ENCODE measurements at places on chromosomes 4 and X. TPM values are rescaled to one million over a fixed set of nuclear protein-coding genes. Genes with fewer than 3 reads are reported as not detected.

Gene CLDN34
- 0.30 TPM for polyA plus RNA-seq

Gene GAGE13
- polyA plus RNA-seq = not detected

DNA sequence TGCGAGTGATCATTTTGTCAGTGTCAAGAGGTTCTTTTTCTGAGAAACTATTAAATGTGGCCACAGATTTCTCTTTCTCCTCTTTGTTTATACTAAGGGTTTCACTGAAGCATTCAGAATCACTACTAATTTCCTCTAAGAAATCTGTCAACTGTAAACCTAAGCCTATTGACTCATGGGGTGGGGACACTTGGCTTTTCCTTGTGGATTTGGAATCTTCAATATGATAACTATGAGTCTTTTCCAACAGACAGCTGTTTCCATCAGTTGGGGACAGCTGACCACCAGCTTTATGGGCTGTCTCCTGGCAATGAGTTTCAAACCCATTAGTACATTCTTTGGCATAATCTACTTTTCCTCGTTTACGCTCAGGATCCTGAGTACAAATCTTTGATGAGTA, 13.8 kb downstream of the PGRMC1 start:
- no peak for DNase-seq

DNA sequence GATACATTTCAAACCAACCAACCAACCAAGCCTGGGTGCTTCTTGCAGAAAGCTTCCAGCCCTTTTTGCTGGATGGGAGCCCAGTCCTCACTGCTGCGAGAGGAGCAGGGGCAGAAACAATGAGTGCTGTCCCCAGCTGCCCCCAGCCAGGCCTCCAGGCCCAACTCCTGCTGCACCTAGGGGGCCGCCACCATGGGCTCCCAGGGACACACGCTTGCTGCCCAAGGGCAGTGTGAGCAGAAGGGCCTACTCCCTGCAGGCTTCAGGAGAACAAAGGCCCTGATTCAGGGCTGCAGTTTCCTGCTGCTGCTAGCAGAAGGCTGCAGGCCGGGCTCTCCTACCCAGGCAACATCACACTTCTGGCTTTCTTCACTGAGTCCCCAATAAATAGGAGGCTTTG, 37.7 kb upstream of the ENPP6 start:
- DNase-seq = no peak

- DNase-seq = no peak
These were observed 8.3 kb downstream of the BEX3 start for GRCh38 chrX:103384672-103385071.

- DNase-seq = peak; percentile 70
These were observed 15.2 kb downstream of the CTBP1 start for GRCh38 chr4:1233641-1234308.

GRCh38 chrX:31969714-31970113, 897.9 kb upstream of the FTHL17 start:
- no peak for DNase-seq

GRCh38 chrX:79138658-79139241, 5.7 kb upstream of the GPR174 start:
- DNase-seq = no peak

- no peak for DNase-seq
These were observed 75.1 kb upstream of the TMEM164 start for GRCh38 chrX:109927663-109928273.

DNA sequence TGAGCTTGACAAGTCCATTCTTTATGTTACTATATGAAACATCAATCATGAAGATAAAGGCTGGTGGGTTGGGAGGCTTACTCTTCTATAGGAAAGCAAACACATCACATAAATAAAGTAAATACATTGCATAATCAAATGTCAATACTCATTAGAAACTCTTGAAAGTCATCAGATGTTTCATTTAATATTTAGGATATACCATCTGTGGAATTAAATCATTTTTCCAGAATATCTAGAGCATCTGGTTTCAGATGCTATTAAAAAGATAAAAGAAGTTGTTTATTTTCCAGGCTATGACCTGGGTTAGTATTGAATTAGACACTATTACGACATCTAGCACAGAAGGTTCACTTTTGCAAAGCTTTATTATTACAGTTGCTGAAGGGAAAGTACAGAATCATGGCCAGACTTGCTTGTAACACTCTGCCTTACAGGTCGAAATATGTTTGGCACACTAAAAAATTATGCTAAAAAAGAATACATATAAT, 72.6 kb downstream of the METTL14 start:
- DNase-seq = no peak

- no peak for DNase-seq
These were observed 13.1 kb downstream of the DDIT4L start for GRCh38 chr4:100177126-100177525.

GRCh38 chr4:14225688-14226207, 598.2 kb upstream of the BOD1L1 start:
- no peak for DNase-seq

DNA sequence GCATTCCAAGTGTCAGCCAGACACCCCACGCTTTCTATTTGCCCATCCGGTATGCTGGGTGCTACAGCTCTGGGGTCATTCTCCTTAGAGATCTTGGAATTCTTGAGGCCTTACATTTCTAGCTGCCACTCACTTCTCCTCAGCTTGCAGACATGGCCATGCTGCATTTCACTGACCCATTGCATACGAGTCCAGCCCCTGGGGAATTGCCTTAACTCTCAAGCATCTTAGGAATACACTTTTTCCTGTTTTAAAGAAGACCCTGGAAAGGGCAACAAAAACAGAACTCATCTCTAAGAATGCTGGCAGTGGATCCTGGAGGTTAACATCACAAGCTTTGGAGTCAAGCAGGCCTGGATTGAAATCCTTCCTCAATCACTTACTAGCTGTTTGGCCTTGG, 122.0 kb upstream of the LNX1 start:
- no peak for DNase-seq

All from pancreas (tissue), 10 donors.